Left kidney (tissue), 8 donors: ENCODE measurements at places on chromosomes 1 and 21.

DNA sequence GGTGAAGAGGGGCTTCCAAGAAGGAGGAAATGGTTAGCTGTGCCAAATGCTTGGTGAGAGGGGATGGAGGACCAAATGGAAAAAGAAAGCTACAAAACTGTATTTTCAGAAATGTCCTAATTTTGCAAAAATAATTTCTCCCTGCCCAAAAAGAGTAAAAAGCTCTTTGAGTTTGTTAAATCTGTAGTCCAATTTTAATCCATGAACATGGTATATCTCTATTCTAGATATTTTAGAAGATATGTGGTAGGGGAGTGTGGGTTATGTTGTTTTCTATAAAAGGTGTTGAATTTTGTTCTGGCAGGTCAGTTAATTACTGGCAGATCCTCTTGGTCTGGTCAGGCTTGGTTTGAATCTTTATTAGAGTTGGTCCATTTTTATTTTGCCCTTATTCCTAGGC is 474.1 kb upstream of the VAMP3 start:
- no peak for DNase-seq

DNA sequence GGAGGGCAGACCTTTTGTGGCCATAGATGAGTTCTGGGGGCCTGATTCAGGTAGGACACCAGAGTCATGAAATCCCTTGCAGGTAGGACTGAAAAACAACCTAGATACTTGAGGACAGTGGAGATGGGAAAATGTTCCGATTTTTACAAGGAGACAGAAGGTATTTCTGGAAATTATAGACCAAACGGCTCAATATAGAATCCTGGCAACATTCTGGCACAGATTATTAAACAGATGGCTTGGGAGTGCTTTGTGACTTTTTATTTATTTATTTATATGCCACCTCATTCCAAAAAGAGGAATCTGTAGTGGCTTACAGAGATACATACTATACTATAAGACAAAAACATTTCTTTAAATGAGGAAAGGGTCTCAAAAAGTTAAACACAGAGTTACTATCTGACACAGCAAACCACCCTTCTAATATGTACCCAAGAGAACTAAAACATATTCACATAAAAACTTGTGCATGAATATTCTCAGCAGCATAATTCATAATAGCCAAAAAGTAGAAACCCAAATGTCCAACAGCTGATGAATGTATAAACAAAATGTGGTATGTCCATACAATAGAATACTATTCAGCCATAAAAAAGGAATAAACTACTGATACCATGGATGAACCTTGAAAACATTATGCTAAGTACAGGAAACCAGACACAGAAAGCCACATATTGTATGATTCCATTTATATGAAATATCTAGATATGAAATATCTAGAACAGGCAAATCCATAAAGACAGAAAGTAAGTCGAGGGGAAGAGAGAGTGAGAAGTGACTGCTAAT is 49.8 kb downstream of the CDK18 start:
- DNase-seq: no peak

- DNase-seq: no peak
Measured at GRCh38 chr1:41649396-41650027, 165.0 kb upstream of the EDN2 start.

DNA sequence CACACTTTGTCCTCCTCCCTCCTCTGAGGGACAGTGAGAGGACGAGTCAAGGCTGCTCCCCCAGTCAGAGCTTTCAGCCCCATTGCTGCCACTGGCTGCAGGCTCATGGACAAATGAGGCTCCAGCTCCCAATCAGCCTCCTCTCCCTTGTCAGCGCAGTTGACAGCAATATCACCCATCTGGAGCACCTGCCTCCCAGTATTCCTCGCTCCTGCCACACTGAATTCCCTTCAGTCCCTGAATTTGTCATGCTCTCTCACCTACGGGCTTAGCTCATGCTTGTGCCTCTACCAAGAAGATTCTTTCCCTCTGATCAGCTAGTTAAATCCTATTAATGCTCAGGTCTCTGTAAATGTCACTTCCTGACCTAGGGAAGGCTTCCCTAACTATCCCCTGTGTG is 54.4 kb upstream of the SYT6 start:
- DNase-seq: no peak

DNA sequence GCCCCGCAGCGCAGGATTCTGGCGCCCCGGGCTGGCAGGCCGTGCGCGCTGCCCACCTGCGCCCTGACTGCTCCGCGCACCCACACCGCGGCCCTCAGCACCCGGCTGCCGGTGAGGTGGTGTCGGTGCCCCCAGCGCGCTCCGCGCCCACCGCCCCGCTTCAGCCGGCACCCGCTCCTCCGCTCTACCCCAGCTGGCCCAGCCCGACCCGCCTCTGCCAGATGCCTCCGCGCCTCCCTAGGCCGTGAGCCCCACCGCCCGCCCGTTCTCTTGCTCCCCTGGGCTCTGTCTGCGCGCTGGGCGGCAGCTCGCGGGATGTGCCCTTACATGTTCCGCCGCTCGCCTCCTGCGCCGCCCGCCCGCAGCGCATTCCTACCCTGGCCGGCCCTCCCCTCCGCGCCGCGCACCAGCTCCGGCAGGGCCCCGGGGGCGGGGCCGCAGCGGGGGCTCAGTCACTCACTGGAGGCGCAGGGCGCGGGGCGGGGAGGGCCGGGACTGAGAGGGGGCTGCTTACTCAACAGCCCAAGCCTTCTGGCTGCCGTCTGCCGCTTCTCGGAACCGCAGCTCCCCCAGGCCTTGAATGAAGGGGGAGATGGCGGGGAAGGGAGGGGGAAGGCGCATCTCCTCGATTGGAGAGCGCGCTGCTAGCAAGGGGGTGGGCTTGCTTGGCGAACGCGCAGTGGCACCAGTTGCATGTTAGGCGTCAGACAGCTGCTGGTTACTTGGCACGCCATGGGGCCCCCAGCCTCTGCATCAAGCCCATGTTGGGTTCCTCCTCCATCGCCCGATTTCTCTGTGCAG is at the start of gene PHLDA3:
TSS of gene PHLDA3 (minus strand) at position 345 of the 801 bp plus-strand sequence. CDS start 402 bp downstream, outside the sequence.
- DNase-seq: no peak

DNA sequence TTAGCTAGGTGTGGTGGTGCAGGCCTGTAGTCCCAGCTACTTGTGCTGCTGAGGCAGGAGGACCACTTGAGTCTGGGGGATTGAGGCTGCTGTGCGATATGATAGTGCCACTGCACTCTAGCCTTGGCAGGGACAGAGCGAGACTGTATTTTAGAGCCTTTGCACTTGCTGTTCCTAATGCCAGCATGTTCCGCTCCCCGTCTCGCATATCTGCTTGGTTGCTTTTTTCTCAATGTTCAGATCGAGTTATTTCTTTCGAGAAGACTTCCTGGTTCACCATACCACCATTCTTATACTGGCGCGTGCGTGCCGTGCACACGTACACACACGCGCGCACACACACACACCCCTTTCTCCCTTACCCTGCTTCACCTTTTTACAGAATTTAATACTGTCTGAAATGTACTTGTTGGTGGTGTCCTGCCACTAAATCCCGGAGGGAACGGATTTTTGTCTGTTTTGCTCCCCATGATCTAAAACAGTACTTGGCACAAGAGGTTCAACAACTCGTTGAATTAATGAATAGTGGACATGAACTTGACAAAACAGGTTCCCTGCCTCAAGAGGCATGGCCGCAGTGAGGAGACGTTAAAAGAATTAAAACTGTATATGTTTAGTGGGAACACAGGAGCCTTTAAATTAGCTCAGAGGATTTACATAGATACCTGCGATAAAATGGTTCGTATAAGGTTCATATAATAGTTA is 1.1 kb upstream of the RPRD2 start:
- no peak for DNase-seq

DNA sequence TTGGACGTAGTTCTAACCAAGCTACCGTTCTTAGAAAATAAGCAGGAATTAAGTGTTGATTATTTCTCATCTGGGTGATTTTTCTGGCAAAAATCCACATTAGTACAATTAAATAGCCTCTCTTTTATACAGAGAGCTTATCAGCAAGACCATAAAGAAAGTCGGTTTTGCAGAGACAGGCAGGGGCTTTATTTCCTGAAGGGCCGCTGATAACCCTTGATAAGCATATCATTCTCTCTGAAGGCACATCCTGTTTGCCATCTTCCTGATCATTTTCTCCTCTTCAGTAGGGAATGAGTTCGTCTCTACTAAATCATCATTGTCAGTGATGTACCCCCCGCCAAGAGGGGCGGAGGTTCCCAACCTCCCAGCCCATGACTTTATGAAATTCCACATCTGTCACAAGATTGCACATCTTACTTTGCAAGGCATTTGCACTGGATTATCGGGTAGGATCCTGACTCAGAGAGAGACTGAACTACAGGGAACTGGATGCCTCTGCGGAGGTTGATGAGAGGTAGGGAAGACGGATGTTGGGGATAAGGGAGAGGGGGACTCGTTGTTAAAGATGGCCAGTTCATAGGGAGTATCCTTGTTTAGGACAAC is 115.7 kb downstream of the KCNJ6 start:
- no peak for DNase-seq

DNA sequence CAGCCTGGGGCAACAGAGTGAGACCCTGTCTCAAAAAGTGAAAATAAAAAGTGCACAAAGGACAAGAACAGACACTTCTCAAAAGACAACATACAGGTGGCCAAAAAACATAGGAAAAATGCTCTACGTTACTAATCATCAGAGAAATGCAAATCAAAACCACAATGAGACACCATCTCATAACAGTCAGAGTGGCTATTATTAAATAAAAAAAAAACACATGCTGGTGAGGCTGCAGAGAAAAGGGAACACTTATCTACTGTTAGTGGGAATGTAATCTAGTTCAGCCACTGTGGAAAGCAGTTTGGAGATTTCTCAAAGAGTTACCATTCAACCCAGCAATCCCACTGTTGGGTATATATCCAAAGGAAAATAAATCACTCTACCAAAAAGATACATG is 173.2 kb downstream of the SMYD3 start:
- DNase-seq: no peak

DNA sequence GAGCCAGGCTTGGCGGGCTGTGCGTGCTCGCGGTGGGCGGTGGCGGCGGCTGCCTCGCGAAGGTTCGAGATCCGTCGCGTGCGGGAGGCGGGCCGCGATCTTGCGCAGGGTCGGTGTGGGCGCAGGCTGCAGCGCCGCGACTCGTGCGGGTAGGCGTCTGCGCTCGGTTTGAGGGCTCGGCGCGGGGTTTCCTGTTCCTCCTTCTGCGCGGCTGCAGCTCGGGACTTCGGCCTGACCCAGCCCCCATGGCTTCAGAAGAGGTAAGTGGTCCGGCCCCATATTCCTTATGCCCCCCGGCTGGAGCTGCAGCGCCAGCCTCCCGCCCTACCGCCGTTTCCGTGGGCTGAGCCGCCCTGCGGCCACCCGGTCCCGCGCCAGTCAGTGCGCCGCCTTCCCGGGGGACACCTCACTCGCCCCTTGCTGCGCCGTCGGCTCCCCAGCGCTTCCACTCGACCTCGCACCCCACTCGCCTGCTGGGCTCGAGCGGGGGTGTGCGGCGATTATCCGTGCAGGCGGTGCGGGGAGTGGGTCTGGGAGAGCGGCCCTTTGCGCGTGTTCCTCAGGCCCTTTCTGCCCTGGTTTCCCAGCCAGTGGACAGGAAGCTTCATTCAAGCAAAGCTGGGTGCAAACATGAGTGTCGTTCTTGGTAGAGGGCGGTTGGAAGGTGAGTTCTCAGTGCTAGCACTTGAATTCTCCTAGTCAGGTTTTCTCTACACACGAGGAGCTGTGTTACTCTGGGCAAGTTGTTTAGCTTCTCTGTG is at the start of gene CACYBP:
TSS of gene CACYBP (plus strand) at position 12 of the 761 bp plus-strand sequence. CDS start at position 246, 234 bp downstream.
- peak; percentile 31 for DNase-seq

DNA sequence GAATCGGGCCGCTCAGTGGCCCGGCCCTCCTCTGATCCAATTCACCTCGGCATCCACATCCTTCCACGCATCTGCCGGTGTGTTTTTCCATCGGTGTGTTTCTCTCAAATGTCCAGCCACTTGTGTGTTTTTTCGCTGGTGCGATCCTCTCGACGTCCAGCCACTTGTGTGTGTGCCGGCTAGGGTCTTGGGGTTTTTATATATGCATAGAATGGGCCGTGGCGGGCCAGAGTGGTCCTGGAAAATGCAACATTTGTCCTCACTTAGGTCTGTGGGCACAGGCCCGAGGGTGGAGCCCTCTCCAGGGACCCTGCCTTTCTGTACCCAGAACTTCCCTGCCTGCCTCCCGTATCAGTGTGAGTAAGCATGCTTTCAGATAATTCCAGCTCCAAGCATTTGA is 1106.4 kb downstream of the AMY1C start:
- DNase-seq: no peak

- DNase-seq: no peak
Measured at GRCh38 chr1:72439036-72439435, 156.7 kb upstream of the NEGR1 start.

GRCh38 chr21:8991968-8992621 is 1529.3 kb upstream of the TPTE start:
- DNase-seq: no peak

- DNase-seq: no peak
Measured at GRCh38 chr21:44349416-44349846, 4.0 kb upstream of the TRPM2 start.

GRCh38 chr1:109617291-109617801 is 2.1 kb downstream of the GNAT2 start:
- no peak for DNase-seq

GRCh38 chr1:29674627-29675326 is 438.5 kb downstream of the PTPRU start:
- DNase-seq: no peak

GRCh38 chr1:234841710-234842231 is 231.8 kb upstream of the IRF2BP2 start:
- no peak for DNase-seq

GRCh38 chr1:55864251-55864650 is 649.1 kb upstream of the USP24 start:
- no peak for DNase-seq

DNA sequence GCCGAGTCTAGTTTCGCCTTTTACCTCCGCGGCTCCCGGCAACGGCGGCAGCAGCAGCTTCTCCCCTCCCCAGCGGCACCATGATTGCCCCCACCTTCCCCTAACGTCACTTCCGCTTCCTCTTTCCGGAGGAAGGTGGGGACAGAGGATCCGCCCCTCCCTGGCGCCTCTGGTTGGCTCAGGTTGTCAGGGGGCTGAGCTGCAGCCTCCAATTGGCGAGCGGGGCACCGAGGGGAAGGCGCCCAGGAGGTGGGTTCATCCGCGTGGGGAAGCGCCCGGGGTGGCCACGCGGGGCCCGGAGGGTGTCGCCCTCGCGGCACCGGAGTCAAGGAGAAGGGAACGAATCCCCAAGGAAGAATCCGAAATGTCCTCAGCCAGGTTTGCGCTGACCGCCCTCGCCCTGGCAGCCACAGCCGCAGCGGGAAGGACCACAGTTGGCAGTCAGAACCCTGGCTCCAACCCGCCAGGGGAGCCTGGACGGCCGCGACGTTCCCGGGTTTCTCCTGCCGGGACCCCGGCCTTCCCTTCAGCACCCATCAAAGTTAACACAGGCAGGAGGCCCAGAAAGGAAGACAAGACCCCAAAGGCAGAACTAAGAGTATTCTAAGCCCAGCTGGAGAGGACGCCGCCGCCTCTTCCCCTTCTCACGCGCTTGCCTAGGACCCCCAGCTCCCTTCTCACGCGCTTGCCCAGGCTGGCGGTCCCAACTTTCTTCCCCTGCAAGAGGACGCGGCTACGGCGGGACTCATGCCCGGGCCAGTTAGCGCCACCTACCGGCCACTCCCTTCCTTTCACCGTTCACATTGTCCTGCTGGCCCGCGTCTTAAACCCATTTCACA is at the start of gene MTF1:
TSS of gene MTF1 (minus strand) at position 86 of the 839 bp plus-strand sequence. CDS start 1,934 bp downstream, outside the sequence.
- DNase-seq: peak; percentile 98
